ENCODE measurements at places on chromosomes 13 and 19.

DNA sequence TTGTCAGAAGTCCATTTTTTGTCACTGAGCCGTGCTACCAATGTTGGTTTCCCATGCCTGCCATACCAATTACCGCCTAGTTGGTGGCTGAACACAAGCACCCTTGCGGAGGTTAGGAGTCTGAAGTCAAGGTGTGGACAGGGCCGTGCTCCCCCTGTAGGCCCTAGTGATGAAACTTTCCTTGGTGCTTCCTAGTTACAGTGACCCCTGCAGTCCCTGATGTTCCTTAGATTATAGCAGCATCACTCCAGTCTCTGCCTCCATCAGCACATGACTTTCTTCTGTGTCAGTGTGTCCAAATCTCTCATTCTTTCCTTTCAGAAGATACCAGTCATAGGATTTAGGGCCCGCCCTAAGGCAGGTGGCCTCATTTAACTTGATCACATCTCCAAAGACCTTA is 99.0 kb downstream of the MYO16 start:
- no peak for DNase-seq

DNA sequence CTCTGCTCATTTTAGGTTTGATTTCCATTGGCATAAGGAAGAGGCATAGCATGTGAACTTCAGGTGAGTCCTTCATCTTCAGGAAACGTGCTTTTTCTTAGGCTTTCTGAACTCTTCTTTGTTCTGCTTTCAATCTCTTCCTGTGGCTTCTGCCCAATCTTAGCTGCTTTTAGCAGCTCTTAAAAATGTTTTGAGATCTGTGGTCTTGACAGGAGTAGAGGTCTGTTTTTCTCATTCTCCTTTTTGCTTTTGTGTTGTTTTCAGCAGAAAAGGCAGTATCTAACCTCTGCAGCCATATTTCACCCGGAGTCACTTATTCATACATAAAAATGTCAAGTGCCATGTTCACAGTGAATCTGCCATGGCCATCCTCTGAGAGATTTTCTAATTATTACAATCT is 120.3 kb downstream of the LIG4 start:
- no peak for DNase-seq

DNA sequence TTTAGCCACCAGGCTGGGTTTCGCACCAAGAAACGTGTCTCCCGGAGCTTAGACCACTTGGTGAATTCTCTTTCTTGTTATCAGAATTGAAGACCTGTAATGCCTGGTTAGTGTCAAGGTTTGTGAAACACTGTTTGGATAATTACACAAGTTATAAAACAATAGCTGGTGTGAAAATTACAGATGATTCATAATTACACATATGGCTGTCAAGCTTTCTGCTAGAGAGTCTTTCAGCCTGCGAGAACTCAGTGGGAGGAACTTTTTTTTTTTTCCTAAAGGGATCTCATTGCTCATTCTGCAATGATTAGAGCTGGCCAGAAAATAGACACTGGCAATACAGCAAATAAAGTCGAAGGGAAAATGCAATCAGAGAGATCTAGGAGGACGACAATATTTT is 13.4 kb upstream of the KLK4 start:
- DNase-seq: no peak

DNA sequence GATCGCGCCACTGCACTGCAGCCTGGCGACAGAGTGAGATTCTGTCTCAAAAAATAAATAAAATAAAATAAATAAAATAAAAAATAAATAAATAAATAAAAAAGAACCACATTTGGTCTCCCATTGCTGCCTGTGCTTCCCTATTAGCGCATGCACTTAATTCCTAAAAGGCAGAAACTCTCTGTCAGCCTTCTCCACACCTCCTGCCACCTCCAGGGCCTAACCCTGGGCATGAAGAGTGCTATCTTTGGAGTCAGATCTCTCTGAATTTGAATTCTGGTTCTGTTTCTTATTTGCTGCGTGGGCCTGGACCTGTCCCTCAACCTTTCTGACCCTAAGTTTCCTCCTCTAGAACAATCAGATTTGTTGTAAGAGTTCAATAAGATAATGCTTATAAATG is 11.3 kb downstream of the NCAN start:
- DNase-seq: no peak

- no peak for DNase-seq
Measured at GRCh38 chr13:27658546-27658945, 36.9 kb downstream of the POLR1D start.

DNA sequence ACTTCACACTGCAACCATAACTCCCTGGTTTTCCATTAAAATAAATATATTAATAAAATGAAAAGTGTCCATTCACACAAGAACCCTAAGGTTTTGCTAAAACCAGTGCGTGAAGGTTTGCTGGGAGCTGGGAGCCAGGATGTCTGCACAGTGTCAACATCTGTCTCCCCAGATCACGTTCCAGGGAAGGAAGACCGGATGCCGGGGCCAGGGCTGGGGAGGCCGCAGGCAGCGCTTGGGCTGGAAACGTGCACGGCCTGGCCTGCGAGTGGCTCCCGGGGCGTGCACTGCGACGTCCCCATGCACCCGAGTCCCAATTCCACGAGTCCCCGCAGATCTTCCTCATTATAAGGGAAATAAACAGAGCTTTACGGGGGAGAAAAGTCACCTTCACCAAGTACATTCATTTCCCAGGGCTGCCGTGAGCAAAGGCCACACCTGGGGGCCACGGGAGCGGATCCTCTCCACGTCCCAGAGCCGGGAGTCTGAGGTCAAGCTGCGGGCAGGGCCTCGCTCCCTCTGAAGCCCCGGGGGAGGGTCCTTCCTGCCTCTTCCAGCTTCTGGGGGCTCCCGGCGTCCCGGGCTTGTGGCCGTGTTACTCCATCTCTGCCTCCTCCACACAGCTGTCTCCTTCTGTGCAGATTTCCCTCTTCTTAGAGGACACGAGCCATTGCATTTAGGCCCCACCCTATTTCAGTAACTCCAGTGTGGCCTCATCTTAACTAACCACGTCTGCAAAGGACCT is 12.8 kb downstream of the SHC2 start:
- no peak for DNase-seq

GRCh38 chr19:55109527-55110291 is 7.7 kb downstream of the PPP1R12C start:
- DNase-seq: no peak

GRCh38 chr13:26628706-26629105 is 71.2 kb downstream of the WASF3 start:
- no peak for DNase-seq

DNA sequence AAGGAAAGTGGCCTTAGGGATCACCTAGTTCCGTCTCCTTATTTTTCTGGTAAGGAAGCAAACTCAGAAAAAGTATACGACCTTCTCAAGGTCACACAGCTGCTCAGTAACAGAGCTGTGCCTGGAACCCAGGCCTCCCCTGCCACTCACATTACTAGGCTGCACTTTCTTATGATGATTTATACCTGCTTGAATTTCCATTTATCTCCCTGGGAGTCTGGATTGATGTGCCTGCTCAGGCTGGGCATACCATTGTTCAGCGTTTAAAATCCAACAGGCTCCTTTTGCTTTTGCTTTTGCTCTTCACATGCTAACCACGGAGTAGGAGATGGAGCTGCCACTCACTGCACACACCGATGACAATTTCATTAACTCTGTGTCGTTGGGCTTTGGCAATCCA is 241.0 kb downstream of the OLFM4 start:
- no peak for DNase-seq

DNA sequence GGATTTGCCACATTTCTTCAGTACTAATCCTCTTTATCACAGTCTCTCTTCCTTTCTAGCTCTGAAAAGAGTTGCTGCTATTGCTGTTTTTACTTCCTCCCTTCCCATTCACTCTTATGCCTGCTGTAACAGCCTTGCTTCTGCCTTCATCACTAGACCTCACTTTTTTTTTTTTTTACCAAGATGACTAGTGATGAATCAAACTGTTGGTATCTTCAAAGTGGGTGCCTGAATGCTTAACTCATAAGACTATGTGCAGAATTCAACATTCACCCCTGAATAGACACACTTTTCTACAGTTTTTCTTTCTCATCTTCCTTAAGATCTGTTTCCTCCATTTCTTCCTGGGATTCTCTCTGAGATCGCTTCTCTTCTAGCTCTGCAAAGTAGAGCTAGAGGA is 217.2 kb upstream of the HTR2A start:
- DNase-seq: no peak

DNA sequence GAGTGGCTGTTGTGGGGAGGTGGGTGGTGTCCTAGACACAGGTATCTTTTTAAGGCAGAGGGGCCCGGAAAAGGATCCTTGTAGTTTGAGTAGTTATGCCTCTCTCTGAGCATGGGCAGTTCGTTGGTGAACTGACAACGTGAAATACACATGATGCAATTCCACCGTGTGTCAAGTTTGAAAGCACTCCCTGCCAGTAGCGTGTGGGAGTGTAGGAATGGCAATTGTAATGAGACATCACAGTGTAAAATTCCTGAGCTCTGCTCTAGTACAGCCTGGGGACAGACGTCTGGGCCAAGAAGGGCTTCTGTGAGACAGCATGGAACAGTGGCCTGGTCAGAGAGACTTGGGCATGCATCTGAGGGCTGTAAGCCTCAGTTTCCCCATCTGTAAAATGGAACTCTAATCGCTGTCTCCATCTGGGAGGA is 10.4 kb upstream of the ASF1B start:
- no peak for DNase-seq

- no peak for DNase-seq
Measured at GRCh38 chr13:64289702-64290101, 2874.1 kb upstream of the PCDH20 start.

DNA sequence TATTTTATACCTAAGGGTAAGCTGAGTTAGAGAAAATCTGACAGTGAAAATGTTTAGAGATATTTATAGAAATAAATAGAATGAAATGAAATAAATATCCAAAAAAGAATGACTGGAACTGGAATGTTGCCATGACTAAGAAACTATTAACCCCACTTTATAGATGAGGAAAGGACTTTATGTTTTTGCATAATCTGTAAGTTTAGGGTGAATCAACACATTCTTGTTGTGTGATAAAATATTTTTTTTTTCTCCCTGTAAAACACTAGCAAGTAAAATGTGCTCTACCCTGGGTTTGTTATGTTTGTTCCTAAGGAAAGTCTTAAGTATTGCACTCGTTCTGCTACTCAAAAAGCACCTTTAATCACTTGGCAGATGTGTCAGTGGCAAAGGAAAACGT is 83.8 kb upstream of the KL start:
- DNase-seq: no peak

DNA sequence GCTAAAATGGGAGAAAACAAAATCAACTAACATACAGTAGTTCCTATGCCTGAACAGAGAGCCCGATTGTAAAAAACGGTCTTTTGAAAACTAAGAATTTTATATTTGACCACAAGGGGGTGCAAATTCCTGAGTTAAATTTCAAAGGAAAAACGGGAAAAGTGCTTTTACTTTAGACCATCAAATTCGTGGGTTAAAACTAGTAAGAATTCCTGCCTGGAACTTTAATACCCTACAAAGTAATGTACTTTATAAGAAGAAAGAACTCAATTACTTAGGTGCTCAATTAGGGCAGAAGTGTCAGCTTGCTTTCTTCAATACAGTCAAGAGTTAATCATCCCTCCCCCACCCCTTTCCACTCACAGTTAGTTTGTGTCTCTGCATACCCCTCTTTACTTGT is 69.8 kb downstream of the KCNRG start:
- no peak for DNase-seq

DNA sequence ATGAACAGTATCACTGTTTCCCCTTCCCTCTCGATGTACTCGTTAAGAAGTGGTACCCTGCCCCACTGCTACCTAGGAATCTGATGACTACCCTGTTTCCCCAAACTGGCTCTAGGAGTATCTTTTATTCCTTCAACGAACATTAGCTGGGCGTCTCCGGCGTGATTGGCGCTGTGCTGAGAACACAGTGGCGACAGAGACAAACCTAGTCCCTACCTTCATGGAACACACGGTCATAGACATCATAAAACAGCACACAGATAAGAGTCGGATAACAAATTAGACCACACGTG is 730 bp downstream of the SYMPK start:
- no peak for DNase-seq

DNA sequence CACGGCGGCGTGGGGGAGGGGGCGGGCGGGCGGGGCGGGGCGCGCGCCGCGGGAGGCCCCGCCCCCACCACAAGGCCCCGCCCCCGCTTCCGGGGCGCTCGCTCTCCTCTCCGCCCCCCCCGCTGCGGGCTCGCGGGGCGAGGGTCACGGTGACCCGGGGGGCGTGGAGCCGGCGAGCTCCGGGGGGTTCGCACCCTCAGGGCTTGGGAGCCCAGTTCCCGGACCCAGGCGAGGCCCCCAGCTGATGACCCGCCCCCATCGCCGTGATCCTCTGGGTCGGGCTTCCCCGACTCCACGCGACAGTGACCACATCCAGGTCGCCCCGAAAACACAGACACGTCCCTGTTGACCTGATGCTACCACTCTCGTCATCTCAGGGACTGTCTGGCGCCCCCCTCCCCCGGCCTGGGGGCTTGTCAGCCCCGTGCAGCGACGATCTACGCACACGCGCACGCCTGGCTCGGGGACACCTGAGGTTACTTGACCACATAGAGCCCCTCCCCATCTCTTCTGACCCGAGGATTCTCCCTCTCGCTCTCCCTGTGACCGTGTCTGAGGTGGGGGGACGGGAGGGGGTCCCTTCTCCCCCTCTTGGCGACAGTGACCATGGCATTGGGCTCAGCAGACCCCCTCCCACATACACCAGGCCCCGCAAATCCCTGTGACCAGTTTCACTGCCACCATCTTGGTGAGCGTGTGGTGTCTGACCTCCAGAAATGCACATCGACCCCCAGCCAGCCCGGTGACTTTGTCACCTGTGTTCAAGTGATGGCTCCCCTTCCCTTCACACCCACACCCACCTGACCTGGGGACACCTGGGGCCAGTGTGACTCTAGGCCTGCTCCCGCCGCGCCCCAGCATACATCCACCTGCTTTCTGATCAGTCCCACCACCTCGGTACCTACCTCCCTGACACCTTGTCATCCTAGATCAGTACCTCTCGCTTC is 670 bp downstream of the MAP2K7 start:
- DNase-seq: peak; percentile 70

DNA sequence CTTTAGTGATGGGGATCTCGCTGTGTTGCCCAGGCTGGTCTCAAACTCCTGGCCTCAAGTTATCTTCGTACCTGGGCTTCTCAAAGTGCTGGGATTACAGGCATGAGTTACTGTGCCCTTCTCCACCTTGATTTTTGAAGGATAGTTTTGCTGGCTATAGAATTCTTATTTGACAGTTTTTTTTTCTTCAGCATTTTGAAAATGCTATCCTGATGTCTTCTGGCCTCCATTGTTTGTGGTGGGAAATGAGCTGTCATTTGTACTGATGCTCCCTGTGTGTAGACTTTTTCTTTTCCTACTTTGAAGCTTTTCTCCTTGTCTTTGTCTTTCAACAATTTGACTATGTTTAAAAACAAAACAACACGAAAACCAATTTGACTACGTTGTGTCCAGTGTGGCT is 54.2 kb downstream of the SIPA1L3 start:
- no peak for DNase-seq

Data from stimulated activated naive CD4-positive, alpha-beta T cell treated with Interleukin-2 at 50 U/mL for 16 hours (primary cell).